ENCODE measurements at places on chromosomes 4 and X.
A peak's percentile ranks its signal among the peaks of the same experiment; 100 is the strongest.

- DNase-seq: peak; percentile 31
Observed at GRCh38 chrX:149950681-149951080, 12.4 kb upstream of the EOLA2 start.

DNA sequence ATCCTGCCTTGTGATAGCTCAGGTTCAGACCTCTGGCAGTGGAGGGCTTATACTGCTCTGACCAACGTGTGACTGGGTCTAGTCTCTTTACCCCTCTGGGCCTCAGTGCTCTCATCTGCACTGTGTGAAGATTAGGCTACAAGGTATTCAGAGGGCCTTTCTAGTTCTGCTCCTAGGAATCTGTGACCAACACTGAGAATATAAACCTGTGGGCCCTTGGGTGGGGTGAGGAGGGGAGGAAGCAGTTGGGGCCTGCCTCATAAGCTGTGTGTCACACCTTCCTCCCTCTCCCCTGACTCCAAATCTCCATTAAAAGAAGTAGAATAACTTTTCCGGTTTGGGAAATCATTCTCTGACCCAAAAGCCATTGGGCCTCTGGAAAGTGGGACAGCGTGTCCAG is 66.3 kb upstream of the MSN start:
- no peak for DNase-seq

GRCh38 chr4:80967346-80967745 is 63.2 kb upstream of the BMP3 start:
- DNase-seq: no peak

DNA sequence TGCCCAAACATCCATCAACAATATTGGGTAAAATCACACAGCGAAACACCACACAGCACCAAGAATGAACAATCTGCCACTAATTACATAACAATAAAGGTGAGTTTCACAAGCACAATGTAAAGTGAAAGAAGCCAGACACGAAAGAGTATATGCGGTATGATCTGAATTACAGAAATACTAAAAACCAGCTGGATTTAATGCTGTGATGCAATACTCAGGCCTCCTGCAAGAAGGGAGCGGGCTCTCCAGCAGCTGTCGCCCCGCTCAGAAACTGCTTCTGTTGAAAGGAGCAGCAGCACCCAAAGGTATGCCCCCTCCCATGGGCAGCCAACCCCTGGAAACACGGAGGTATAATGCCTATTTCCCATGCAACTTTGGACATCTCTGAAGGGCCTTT is 77.0 kb downstream of the PAPSS1 start:
- no peak for DNase-seq

DNA sequence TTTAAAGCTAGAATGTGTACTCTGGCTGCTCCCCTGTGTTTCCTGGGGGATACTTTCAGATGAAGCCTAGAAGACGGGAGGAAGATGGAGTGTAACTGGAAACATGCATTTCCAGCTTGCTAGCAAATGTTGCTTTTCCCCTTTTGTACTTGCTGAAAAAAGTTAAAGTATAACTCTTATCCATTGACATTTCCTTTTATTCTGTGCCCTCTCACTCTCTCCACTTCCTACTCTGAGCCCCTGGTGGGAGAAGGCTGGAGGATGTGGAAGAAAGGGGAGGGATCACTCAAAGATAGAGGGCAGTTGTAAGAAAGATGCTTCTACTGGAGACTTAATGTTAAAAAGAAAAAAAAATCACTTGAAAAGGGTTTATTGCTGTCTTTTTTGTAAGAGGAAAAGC is 396.5 kb downstream of the DTHD1 start:
- DNase-seq: no peak

GRCh38 chrX:113058634-113059033 is 218.0 kb upstream of the AMOT start:
- DNase-seq: no peak

DNA sequence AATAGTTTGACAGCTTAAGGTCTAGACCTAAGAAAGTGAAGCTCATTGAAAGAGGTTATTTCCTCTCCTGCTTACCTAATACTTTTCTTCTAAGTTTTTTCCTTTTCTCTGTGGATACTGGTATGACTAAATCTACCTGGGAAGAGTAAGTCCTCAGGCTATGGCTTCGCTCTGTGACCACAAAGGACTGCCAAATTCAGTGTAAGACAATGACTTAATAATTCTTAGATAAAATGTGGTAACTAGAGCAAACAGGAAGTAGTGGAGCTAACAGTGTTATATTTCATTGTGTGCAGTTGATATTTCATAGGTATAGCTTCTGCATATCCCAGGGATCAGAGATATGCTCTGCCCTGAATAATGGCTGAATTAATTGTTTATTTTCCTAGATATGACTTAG is 418.9 kb downstream of the CCSER1 start:
- DNase-seq: no peak

DNA sequence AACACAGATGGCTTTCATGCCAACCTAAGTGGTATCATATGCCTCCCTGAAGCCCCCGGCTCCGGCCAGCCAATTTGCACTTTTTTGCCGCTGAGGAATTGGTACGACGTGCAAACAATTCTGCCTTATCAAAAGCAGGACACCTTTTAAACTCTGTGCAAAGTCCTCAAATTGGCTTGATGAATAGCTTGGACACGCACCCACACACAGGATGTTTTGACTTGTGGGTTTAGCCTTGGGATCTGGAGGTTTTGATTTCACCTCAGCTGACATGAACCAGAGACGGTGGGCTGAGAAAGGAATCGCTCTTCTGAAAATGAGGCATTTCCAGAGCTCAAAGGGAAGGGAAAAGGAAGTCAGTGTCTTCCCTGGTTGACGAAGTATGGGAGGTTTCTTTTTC is 110.8 kb upstream of the SHOX start:
- no peak for DNase-seq

DNA sequence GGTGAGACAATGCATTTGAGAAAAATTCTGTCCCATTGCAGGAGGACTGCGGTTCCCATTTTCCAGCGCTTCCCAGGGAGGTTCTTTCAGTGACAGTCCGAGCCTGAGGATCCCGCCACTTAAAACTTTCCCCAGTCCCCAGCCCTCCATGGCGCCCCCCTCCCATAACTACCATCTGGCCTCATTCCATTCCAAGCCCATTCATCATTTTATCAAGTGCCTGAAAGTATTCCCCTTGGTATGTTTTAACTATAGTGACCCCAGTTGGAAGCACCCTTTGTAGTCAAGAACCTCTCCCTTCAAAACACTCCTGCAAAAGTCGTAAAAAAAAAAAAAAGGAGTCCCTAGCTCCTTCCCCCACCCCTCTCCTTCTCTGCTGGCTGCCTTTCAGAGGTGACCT is 1.2 kb downstream of the RASL11B start:
- no peak for DNase-seq

- DNase-seq: no peak
Observed at GRCh38 chr4:33711826-33712225, 2532.5 kb downstream of the ARAP2 start.

GRCh38 chr4:11155208-11155867 is 273.4 kb downstream of the HS3ST1 start:
- no peak for DNase-seq

- no peak for DNase-seq
Observed at GRCh38 chr4:87152310-87153041, 67.9 kb downstream of the KLHL8 start.

GRCh38 chr4:62407534-62407933 is 1207.4 kb downstream of the ADGRL3 start:
- no peak for DNase-seq

GRCh38 chr4:5366421-5366820 is 315.1 kb downstream of the STK32B start:
- peak; percentile 9 for DNase-seq

- DNase-seq: no peak
Observed at GRCh38 chr4:118353534-118354030, 779 bp upstream of the PRSS12 start.

DNA sequence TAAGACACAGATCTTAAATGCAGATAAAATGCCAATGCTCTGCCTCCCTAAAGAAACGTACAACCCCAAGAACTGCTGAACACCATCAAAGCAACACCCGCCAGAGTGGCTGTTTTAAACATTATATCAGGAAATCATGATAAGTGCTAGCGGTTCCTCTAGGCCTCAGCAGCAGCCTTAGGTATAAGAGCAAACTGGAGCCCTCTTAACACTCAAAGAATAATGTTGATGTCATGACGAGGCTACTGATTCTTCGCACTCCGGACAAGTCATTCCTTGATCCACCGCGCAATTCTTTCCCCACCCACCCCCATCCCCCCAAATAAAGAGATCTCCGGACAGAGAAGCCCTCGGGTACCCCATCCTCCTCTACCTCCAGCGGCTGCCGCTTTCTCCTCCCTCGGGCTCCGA is 507 bp downstream of the LIN54 start:
- DNase-seq: peak; percentile 33
